ENCODE measurements at places on chromosomes 3 and 15. TPM values are rescaled to one million over a fixed set of nuclear protein-coding genes. Genes with fewer than 3 reads are reported as not detected.

The RTP1 gene
- not detected for total RNA-seq

GRCh38 chr3:32612547-32612946, 41.9 kb upstream of the DYNC1LI1 start:
- H3K4me3 ChIP-seq: no peak overlapping the region
- peaks cover 4% of the 10 kb centered on the region for H3K27me3 ChIP-seq
- H3K36me3 ChIP-seq: no peaks in the 10 kb centered on the region
- DNase-seq: no peak
- H3K4me1 ChIP-seq: no peaks in the 10 kb centered on the region
- H3K27ac ChIP-seq: no peak overlapping the region

- no peak overlapping the region for H3K27ac ChIP-seq
- DNase-seq: no peak
- H3K36me3 ChIP-seq: no peaks in the 10 kb centered on the region
- H3K4me1 ChIP-seq: no peaks in the 10 kb centered on the region
Measured at GRCh38 chr3:126345641-126346460, 11.4 kb downstream of the KLF15 start.

GRCh38 chr3:74265069-74265468, 349.4 kb downstream of the CNTN3 start:
- H3K27me3 ChIP-seq: no peaks in the 10 kb centered on the region
- no peak overlapping the region for H3K4me3 ChIP-seq
- no peak overlapping the region for H3K27ac ChIP-seq

GRCh38 chr3:81707996-81708395, 53.4 kb downstream of the GBE1 start:
- H3K36me3 ChIP-seq: peaks cover 4% of the 10 kb centered on the region
- no peak for DNase-seq
- H3K27me3 ChIP-seq: no peaks in the 10 kb centered on the region
- no peak overlapping the region for H3K4me3 ChIP-seq
- H3K27ac ChIP-seq: no peak overlapping the region
- H3K4me1 ChIP-seq: no peaks in the 10 kb centered on the region

DNA sequence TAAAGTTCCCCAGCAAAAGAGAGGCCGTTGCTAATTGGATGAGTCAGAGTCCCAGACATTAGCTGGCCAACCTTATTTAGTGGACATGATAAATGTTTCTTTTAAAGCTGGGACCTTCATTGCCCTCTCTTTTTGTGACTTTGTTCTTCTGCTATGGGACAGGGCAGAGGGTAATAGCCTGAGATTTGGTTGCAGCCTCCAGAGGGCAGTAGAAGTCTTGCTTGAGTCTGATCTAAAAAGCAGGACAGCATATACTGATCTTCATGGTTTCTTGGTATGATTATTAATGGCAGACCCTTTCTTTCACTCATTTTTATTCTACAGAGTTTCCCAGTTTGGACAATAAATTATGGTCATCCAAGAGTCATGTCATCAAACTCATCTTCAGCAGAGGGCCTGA, 25.1 kb upstream of the ZKSCAN7 start:
- H3K36me3 ChIP-seq: no peaks in the 10 kb centered on the region
- H3K4me1 ChIP-seq: no peaks in the 10 kb centered on the region
- DNase-seq: peak; percentile 53
- H3K27me3 ChIP-seq: peaks cover 7% of the 10 kb centered on the region
- H3K4me3 ChIP-seq: no peak overlapping the region
- no peak overlapping the region for H3K27ac ChIP-seq

The ISG20 gene
- 120 TPM for total RNA-seq

The FEZF2 gene
- not detected for total RNA-seq

DNA sequence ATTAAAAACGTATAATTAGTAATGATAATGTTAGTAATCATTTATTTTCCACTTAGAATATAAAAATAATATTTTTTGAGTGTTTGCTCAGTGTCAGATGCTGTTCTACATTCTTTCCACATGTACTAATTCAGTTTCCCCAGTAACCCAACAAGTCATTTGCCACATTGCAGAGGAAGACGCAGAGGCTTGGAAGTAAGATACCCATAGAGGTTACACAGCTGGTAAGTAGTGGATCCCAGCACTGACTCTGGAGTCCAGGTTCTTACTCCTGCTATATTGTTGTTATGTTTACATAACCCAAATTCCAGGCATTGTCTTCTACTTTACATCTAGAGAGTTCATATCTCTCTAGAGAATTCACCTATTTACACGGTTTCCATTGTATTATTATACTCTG, 48.2 kb upstream of the MYO5C start:
- H3K4me1 ChIP-seq: no peaks in the 10 kb centered on the region
- no peak overlapping the region for H3K4me3 ChIP-seq
- H3K36me3 ChIP-seq: no peaks in the 10 kb centered on the region
- H3K27me3 ChIP-seq: no peaks in the 10 kb centered on the region
- DNase-seq: no peak

The PROK2 gene
- total RNA-seq: 0.32 TPM

DNA sequence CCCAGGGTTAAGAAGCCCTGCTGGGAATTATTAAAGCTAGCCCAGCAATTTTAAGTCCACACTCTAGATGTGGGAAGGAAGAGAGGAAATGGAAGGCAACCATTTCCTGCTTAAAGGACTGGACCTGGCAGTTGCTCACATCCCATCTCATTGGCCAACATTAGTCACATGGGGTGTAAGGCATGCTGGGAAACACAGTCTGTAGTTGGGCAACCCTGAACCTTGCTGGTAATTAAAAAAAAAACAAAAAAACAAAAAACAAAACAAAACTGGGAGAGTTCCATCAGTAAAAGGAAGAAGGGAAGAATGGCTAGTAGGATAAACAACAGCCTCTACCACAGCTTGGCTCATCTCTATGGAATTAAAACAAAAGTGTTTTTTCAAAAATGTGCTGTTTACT, 136.0 kb downstream of the VGLL4 start:
- no peak overlapping the region for H3K27ac ChIP-seq
- no peaks in the 10 kb centered on the region for H3K27me3 ChIP-seq
- H3K4me1 ChIP-seq: peaks cover 4% of the 10 kb centered on the region
- H3K36me3 ChIP-seq: peaks cover 6% of the 10 kb centered on the region
- no peak for DNase-seq

DNA sequence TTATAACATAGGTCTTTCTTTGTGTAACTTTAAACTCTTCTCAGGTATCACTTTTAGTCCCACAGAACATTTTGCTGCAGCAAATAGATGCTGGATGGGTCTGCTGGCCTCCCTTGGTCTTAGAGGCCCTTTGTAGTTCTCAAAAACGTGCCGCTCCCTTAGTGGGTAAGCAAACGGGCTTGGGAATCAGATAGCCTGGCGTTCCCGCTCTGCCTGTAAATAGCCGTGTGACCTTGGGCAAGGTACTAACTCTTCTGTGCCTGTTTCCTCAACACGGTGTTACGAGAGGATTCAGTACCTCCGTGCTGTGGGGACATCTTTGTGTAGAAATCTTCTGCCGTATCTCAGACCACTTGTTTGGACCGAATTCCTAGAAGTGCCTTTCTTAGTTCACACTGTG, 64.4 kb downstream of the DNAJB8 start:
- H3K4me3 ChIP-seq: no peak overlapping the region
- no peak for DNase-seq
- H3K4me1 ChIP-seq: no peaks in the 10 kb centered on the region

The CADPS gene
- not detected for total RNA-seq

The SCAANT1 gene
- total RNA-seq: not detected

The BTLA gene
- total RNA-seq: 21.0 TPM

The TRIM71 gene
- total RNA-seq: 0.02 TPM

DNA sequence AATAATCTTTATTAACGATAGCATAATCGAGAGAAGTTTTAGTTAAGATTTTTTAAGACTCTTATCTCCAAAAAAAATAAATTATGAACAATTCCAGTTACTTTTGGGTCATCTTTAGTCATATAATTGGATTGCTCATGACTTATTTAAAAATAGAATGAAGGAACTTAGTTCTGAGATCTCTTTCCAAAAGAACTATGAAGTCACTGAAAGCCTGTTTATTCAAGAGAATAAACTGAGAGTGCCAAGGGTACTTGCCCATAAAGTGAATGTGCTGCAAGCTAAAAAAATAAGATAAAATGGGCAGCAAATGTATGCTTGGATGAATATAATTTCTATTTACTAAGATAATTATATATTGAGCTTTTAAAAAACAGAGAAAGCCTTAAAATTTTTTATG, 176.5 kb upstream of the PLSCR5 start:
- H3K36me3 ChIP-seq: no peaks in the 10 kb centered on the region
- H3K27ac ChIP-seq: no peak overlapping the region
- no peak overlapping the region for H3K4me3 ChIP-seq
- H3K27me3 ChIP-seq: no peaks in the 10 kb centered on the region
- H3K4me1 ChIP-seq: no peaks in the 10 kb centered on the region
- DNase-seq: no peak

The PEX11A gene
- total RNA-seq: 4.7 TPM

DNA sequence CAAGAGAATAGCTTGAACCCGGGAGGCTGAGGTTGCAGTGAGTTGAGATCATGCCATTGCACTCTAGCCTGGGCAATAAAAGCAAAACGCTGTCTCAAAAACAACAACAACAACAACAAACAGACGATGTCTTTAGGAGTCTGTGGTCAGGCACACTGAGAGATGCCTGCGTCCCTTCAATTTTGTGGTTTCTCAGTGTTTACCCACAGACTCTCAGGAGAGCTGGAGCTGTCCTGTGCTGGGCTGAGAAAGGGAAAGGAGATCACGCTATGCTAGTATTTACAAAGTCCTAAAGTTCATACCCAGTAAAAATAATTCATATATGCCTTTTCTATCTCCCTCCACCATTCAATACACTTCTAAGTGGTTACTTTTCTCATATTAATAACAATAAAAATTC, 6.3 kb downstream of the LAMP3 start:
- H3K36me3 ChIP-seq: peaks cover 17% of the 10 kb centered on the region
- peaks cover 25% of the 10 kb centered on the region for H3K4me1 ChIP-seq
- H3K27ac ChIP-seq: no peak overlapping the region
- no peak overlapping the region for H3K4me3 ChIP-seq
- no peaks in the 10 kb centered on the region for H3K27me3 ChIP-seq

The BCL2A1 gene
- 82.2 TPM for total RNA-seq

DNA sequence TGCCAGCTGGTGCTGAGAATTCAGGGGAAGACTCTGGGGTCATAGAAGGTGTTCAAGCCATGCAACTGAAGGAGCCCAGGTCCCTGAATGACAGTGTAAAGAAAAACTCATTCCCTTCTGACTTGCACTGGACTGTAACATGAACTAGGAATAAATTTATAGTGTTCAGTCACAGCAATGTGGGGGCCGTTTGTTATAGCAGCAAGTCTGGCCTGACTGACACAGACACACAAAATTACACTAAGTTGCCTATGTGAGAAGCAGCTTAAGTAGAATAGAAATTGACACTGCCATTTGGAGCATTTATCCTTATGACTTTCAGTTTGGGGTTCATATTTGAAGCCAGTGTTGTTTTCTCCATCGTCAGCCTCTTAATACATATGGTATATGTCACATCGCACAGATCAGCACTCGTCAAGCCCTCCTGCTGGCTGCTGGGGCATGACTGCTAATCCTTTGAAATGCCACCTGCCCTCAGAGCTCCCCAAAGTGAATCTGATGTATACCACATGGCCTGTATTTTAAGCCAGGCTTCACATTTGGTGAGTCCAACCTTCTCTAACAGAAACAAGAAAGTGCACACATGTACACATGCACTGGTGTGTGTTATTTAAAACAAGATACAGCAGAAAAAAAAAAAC, 17.1 kb upstream of the HEG1 start:
- no peaks in the 10 kb centered on the region for H3K36me3 ChIP-seq
- H3K27me3 ChIP-seq: no peaks in the 10 kb centered on the region
- no peak for DNase-seq
- H3K4me1 ChIP-seq: peaks cover 11% of the 10 kb centered on the region
- H3K27ac ChIP-seq: no peak overlapping the region

The ETV5 gene
- 1.4 TPM for total RNA-seq

- H3K27ac ChIP-seq: no peak overlapping the region
- H3K4me1 ChIP-seq: no peaks in the 10 kb centered on the region
- DNase-seq: no peak
Measured at GRCh38 chr3:1787094-1787493, 311.6 kb upstream of the CNTN4 start.

GRCh38 chr3:187616307-187616972, 53.8 kb downstream of the SST start:
- H3K4me3 ChIP-seq: no peak overlapping the region
- H3K27me3 ChIP-seq: peaks cover 8% of the 10 kb centered on the region
- peak; percentile 80 for DNase-seq
- H3K27ac ChIP-seq: no peak overlapping the region
- no peaks in the 10 kb centered on the region for H3K36me3 ChIP-seq

The SIDT1 gene
- 19.7 TPM for total RNA-seq

- no peak for DNase-seq
- no peak overlapping the region for H3K27ac ChIP-seq
- H3K4me3 ChIP-seq: no peak overlapping the region
- no peaks in the 10 kb centered on the region for H3K36me3 ChIP-seq
Measured at GRCh38 chr3:62159709-62160092, 213.6 kb downstream of the FEZF2 start.

DNA sequence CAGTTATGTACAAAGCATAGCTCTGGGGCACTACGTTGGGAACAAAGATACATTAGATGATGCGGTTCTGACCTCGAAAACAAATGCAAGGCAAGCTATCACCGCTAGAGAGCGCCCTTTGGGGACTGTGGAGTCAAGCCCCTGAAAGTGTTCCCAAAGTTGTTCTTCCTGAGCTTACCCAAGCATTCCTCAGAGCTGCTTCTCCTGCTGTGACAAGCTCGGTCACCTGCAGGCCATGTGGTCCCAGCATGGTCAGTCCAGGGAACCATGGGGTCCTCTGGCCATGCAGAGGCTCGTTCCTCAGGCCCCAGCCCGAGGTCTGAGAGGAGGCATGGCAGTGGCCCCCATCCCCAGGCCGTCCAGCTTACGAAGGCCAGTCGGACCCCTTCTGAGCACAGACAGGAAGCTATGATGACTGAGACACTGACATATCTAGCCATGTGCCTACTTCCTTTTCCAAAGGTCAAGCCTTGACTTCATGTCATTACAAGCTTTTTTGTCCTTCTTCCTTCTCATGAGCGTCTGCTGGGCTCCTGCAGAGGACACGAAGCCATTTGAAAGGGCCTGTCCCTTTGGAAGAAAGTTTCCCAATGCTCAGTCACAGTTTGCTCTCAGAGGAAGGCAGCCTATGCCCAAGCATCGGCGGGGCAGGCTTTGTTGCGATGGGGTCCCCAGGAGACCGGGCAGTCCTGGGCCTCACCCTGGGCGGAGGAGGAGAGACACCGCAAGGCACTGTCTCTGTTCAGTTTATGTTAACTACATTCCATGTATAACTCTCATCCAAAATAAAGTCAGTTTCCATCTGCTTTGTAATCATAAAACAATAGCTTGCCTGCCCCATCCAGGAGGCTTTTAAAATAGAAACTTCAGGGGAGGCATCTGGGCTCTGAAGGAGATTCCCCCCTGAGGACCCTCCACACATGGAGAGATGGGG, 79.3 kb downstream of the ATP10A start:
- H3K36me3 ChIP-seq: peaks cover 11% of the 10 kb centered on the region
- peaks cover 40% of the 10 kb centered on the region for H3K4me1 ChIP-seq
- peak; percentile 70 for DNase-seq
- H3K27ac ChIP-seq: no peak overlapping the region
- H3K4me3 ChIP-seq: no peak overlapping the region

- H3K27ac ChIP-seq: peak overlapping the region; percentile 63
- H3K27me3 ChIP-seq: peaks cover 2% of the 10 kb centered on the region
- peaks cover 12% of the 10 kb centered on the region for H3K36me3 ChIP-seq
- DNase-seq: no peak
- no peak overlapping the region for H3K4me3 ChIP-seq
Measured at GRCh38 chr3:72258361-72259141, 473.6 kb upstream of the PROK2 start.
